ENCODE measurements at places on chromosomes 3 and 15.

DNA sequence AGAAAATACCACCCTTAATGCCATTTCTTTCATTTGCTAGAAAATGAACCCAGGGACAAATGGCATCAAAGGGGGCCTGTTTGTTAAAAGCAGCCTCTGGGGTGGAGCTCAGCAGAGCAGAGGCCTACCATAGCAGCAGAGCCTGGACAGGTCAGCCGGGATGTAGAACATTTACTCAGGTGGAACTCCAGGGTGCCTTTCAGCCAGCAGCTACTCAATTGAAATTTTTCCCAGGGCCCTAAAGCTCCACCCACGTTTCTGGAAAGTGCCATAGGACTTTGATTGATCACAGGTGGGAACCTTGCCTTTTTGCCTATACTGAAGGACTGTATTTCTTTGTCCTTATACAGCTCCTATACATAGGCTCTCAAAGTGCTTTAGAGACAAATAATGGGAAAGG, 74.5 kb upstream of the C15orf61 start:
- no peak for DNase-seq

- peak; percentile 29 for DNase-seq
These were observed 120.9 kb downstream of the ZMAT3 start for GRCh38 chr3:178950676-178951075.

DNA sequence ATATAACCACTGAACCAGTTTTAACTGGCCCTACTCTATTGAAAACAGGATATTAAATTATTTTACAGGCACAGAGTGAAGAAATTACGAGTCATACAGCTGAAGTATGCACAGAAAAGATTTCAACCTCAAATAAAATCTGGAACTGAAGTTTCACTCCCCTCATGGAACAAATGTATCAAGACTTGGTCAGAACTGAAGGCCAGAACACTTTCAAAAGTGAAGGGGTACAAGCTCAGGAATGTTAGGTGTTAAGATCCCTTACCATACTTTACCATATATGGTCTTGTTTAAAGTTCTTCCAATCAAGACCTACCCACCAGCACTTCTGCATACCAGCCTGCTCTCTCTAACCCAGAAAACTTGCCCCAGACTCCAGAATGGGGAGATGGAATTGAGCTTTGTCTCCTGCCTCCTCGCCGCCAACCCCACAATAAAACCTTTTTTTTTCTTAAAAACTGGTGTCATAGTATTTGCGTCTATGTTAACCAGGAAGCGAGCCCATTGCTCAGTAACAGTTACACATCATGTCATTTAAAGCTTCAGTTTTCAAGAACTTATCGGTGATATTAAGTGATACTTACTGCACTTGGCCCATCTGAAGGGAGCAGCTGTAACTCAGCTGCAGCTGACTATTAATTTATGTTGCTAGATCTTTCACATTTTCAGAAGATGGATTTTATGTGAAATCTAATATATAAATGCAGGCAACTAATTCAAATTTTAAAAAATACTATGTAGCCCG, 59.9 kb downstream of the OXSM start:
- DNase-seq = peak; percentile 43

GRCh38 chr3:37183375-37183831, 9.0 kb upstream of the LRRFIP2 start:
- DNase-seq = peak; percentile 93

DNA sequence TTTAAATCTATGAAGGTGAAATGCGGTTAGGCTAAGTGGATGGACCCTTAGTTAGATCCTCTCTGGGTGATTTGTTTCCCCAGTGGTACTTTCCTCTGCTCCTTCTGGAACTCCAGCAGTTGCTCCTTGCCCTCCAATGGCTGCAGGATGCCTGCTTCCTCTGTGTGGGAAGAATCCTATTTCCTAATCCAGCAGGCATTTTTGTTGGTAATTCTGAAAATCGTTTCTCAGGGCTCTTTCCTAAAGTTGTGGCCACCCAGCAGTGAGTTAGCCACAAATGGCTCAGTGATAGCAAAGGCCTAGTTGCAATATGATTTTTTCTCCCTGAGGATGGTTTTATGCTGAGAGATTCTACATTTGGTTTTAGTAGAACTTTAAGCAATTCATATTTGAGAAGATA, 332.3 kb upstream of the C2CD4B start:
- DNase-seq = no peak

- peak; percentile 54 for DNase-seq
These were observed 22.8 kb downstream of the EIF4E3 start for GRCh38 chr3:71702131-71703024.

GRCh38 chr3:33467786-33468185, 27.6 kb upstream of the UBP1 start:
- peak; percentile 23 for DNase-seq

DNA sequence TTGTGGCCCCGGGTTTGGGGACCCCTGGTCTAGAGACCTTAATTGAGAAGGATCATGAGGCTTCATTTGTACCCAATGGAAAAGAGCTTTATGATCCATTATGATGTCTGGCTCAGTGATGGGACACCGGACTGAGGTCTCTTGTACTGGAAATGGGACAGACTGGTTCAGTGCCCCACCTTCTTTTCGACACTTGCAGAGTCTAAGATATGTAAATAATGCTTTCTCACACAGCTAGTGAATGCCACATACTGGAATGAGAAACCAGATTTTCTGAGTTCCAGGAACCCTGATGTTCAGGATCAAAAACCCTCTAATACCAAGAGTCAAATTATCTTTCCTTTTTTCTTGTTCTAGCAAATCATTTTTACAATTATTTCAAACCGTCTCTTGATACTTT, 116.3 kb upstream of the ARPP21 start:
- DNase-seq = no peak

DNA sequence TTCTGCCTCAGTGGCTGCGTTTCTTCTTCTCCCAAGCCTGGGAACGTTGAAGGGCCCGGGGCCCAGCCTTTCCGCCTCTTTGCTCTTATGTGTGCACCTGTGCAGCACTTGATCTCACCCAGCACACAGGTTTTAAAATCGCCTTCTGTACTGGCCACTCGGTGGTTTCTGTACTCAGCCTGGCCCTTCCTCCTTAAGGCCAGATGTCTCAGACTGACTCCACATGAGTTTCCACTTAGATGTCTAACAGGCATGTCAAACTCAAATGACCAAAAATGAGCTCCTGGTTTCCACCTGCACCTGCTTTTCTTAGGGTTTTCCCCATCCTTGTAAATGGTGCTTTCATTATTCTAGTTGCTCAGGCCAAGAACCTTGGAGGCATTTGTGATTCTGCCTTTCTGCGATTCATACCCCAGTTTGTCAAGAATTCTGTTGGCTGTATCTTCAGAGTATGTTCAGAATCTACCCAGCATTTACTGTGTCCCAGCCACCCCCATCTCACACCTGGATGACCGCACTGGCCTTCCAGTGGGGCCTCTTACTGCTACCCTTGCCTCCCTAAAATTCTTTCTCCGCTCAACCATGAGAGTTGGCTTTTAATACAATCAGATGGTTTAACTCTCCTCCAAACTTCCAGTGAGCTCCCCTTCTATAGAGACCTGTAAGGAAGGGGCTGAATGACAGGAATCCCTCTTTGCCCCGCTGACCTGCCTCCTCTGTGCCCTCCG, 2.2 kb upstream of the TRAK1 start:
- DNase-seq = no peak

- DNase-seq = peak; percentile 97
These were observed 18.1 kb downstream of the GBE1 start for GRCh38 chr3:81743096-81744025.

- no peak for DNase-seq
These were observed 1.1 kb downstream of the TPRG1 start for GRCh38 chr3:189172668-189173419.

DNA sequence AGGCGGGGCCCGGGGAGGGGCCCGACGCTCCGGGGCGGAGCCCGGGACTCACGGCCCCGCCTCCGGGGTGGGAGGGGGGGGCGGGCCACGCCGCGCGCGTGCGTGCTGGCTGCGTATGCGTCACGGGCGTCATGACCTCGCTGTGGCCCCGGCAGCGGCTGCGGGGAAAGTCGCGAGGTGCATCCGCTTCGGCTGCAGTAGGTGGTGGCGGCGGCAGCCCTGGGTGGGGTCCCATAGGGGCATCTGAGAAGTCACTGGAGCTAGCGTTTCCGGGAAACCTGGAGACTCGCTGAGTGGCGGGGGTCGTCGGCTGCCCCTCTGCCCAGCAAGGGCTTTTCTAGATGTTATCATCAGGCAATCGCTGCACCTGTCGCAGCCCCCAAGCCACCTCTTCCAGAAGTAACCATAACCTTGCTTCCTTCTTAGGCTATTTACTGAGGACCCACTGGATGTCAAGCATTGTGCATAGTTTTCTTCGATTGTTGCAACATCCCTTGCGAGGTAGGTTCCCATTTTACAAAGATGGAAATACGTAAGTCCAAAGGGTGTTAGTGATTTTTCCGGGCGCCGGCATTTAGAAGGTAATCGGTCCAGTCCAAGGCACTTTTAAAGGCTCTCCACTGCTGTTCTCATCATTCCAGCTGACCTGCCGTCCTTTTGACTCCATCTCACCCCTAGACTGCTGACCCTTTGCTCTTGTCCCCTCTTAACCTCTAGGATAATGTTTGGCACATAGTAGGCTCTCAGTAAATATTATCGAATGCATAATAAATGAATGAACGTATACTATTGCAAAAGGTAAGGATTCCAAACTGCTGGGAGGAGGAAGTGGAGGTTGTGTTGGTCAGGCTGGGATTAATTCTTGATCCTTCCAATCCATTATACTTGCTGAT, at the start of gene GDPGP1:
Gene GDPGP1 (plus strand): TSS at position 114 of the 893 bp plus-strand sequence. CDS start 6,700 bp downstream, outside the sequence.
- peak; percentile 35 for DNase-seq

DNA sequence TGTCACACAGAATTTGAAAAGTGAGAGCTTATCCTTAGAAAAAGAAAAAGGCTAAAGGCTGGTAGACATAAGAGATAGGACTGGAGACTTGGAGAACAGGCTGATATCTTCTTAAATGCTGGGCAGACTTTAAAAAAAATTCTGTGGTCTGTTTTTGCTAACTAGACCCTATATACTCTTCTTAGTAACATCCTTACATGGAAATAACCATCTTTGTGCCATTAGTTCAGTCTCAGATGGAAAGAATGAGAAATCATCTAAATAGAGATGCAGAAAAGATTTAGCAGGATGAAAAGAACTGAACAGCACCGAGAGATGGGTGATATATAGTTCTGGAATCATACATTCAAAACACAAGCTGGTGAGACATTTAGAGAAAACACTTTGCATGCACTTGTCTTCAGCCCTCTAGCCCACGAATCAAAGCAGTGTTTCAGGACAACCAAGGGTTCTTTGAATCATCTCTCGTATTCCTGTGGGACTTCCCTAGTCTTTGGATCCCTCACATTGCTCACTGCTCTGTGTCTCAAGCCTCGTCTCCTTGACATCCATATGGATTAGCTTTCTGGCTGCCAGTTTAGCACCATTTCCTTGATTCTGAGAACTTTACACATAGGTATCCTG, 93.0 kb upstream of the LYSMD4 start:
- no peak for DNase-seq

- no peak for DNase-seq
These were observed 4.8 kb downstream of the PLXND1 start for GRCh38 chr3:129601713-129602112.

DNA sequence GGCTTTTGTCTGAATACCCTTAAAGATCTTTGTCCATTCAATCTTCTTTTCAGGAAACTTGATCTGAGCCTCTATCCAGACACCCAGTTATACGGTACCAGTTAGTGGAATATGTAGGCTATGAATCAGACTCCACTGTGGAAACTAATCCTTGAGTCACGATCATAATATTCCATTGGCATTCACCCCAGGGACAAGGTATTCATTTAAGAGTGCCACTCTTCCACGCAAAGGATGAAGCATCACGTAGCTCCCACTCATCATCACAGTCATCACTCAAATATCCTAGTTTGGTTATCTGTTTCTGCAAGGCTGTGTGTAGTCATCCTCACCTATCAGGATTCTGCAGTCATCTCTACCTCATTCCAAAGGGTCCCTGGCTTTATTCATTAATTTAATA, 85.6 kb downstream of the NEDD4 start:
- DNase-seq = peak; percentile 84

DNA sequence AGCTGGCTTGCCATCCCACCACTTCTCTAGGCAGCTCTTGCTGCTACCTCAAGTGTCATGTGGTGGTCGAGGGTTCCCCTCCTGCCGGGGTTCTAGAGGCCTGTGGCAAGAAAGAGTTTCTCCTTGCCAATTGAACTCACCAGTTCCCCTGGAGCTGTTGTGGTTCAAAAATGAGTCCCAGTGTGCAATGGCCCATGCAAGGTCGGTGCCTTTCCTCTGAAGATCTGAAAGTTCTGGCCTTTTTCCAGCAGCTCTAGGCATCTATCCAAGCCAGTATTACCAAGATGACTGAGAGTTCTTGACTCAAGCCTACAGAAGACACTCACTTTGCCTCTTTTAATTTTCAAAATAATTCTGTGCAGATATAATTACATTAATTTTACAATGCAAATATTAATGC, 163.6 kb downstream of the KCNMB2 start:
- peak; percentile 33 for DNase-seq

GRCh38 chr15:90495067-90495466, 34.7 kb upstream of the CRTC3 start:
- DNase-seq = no peak

- DNase-seq = no peak
These were observed 759.6 kb downstream of the SQOR start for GRCh38 chr15:46394463-46394862.

GRCh38 chr3:6928064-6928463, 67.1 kb downstream of the GRM7 start:
- DNase-seq = no peak

- DNase-seq = peak; percentile 30
These were observed 439.0 kb downstream of the NTRK3 start for GRCh38 chr15:87817553-87817952.

DNA sequence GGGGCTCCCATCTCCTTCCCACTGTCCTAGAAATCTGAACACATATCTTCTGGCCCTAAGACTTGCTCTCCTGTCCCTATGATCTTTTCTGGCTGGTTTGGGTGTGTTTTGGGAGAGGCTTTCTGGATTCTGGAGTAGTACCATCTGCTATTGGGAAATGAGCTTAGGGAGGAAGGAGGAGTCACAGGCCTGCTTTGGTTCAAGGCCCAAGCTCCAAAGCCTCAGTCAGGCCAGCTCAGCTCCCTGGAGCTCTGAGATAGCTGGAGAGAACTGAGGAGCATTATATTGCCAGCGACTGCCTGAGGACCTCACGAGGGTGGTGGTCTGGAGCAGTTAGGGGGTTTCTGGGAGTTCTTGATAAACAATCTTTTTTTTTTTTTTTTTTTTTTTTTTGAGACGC, 18.7 kb downstream of the RASGRF1 start:
- DNase-seq = no peak
